ENCODE measurements at places on chromosomes 11 and 22. TPM values are rescaled to one million over a fixed set of nuclear protein-coding genes. Genes with fewer than 3 reads are reported as not detected.

CD59 gene
- total RNA-seq: 679 TPM

FEN1 gene
- total RNA-seq: 3.7 TPM

RAB3IL1 gene
- 70.5 TPM for total RNA-seq

KCNK4 gene
- not detected for total RNA-seq

TPH1 gene
- total RNA-seq: 0.89 TPM

SPA17 gene
- total RNA-seq: 2.5 TPM

- DNase-seq: no peak
Measured at GRCh38 chr11:88484873-88485621, 147.5 kb upstream of the CTSC start.

- no peak for DNase-seq
Measured at GRCh38 chr11:77444261-77444660, 29.6 kb downstream of the PAK1 start.

GRCh38 chr11:68855205-68855981, 13.7 kb upstream of the CPT1A start:
- peak; percentile 83 for DNase-seq

- no peak for DNase-seq
Measured at GRCh38 chr11:64605244-64605560, 14.2 kb downstream of the SLC22A12 start.

DNA sequence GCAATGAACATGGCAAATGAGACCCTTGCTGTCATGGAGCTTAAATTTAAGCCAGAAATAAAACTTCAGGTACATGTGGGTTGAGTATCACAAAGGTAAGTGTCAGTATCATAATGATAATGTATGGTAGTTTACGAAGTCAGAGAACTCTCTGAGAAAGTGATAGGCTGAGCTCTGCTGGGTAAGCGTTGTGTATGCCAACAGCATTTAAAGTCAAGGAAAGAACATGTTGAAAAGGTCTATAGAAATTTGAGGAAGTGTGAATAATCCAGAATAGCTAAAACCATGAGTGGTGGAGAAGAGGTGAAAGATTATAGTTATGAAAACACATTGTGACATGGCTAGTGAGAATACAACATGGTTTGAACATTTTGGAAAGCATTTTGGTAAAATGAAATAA, 17.4 kb upstream of the CTSC start:
- no peak for DNase-seq

All from sciatic nerve (tissue), 2 donors.